ENCODE measurements at places on chromosomes 16 and 17.

- H3K4me3 ChIP-seq: peak overlapping the region; percentile 22
- H3K27me3 ChIP-seq: no peaks in the 10 kb centered on the region
- peaks cover 86% of the 10 kb centered on the region for H3K36me3 ChIP-seq
- peaks cover 9% of the 10 kb centered on the region for H3K4me1 ChIP-seq
- DNase-seq: no peak
Measured at GRCh38 chr17:40032322-40033320, 17.4 kb downstream of the CSF3 start.

GRCh38 chr16:69619514-69619913 lies 53.7 kb downstream of the NFAT5 start:
- H3K4me1 ChIP-seq: peaks cover 54% of the 10 kb centered on the region
- peaks cover 8% of the 10 kb centered on the region for H3K36me3 ChIP-seq
- no peak overlapping the region for H3K27ac ChIP-seq
- DNase-seq: no peak

GRCh38 chr17:43680461-43680860 lies 18.7 kb upstream of the MEOX1 start:
- H3K36me3 ChIP-seq: no peaks in the 10 kb centered on the region
- no peak overlapping the region for H3K4me3 ChIP-seq
- H3K4me1 ChIP-seq: no peaks in the 10 kb centered on the region
- peaks cover 7% of the 10 kb centered on the region for H3K27me3 ChIP-seq
- no peak overlapping the region for H3K27ac ChIP-seq

GRCh38 chr17:41734139-41734948 lies at the start of gene HAP1:
TSS of gene HAP1 (minus strand) at chr17:41734643. CDS start at chr17:41734634, 9 bp downstream.
- DNase-seq: peak; percentile 27
- peaks cover 80% of the 10 kb centered on the region for H3K27me3 ChIP-seq
- H3K27ac ChIP-seq: no peak within 1 kb of the TSS
- H3K36me3 ChIP-seq: no peaks in the 10 kb centered on the region
- H3K4me1 ChIP-seq: peaks cover 27% of the 10 kb centered on the region

- no peak overlapping the region for H3K27ac ChIP-seq
- no peak overlapping the region for H3K4me3 ChIP-seq
- no peak for DNase-seq
- H3K27me3 ChIP-seq: peaks cover 5% of the 10 kb centered on the region
Measured at GRCh38 chr17:58911741-58912343, 156.2 kb downstream of the PPM1E start.

Measured in stomach (tissue), 19 donors.